ENCODE measurements at places on chromosomes 16 and 17.
A peak's percentile ranks its signal among the peaks of the same experiment; 100 is the strongest.

- no peak for DNase-seq
Measured at GRCh38 chr16:5305023-5305422, 207.4 kb upstream of the EEF2KMT start.

- DNase-seq: peak; percentile 61
Measured at GRCh38 chr16:53913099-53913870, 209.3 kb downstream of the FTO start.

DNA sequence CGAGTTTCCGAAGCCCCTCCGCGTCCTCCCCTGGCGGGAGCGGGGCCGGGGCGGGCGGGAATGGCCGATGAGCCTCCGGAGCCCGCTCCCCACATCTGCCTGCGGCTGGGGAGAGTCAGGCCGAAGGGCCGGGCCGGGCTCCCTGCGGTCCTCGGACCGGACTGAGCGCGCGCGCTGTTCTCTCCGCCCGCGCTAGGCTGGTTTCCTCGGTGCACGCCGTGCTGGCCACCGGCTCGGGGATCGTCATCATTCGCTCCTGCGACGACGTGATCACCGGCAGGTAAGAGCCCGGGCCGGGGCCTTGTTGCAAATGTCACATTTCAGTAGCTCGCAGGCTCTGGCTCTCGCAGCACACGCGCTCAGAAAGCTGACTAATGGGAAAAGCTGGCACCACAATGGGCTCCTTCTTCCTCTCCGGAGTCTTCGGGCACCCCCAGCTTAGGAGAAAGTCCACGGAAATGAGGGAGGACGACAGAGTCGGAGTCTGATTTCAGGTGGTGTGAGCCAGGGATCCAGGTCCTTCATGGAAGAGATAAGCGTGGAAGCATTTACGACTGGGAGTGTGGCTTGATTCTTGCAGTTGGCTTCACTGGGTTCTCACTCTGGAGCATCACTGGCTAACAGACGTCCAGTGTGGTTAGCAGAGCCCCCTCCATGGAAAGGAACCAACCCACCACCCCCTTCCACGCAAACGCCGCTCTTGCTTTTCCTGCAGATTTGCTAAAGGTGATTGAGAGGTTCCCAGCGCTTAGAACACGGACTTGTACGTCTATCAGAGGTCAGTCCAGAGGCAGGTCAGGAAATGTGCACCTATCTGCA lies 715 bp downstream of the TLCD3A start:
- no peak for DNase-seq

- DNase-seq: no peak
Measured at GRCh38 chr17:75591722-75592302, 4.2 kb downstream of the MYO15B start.

- no peak for DNase-seq
Measured at GRCh38 chr16:47467501-47467900, 6.4 kb downstream of the PHKB start.

- DNase-seq: no peak
Measured at GRCh38 chr16:52993179-52993578, 59.5 kb downstream of the CHD9NB start.

DNA sequence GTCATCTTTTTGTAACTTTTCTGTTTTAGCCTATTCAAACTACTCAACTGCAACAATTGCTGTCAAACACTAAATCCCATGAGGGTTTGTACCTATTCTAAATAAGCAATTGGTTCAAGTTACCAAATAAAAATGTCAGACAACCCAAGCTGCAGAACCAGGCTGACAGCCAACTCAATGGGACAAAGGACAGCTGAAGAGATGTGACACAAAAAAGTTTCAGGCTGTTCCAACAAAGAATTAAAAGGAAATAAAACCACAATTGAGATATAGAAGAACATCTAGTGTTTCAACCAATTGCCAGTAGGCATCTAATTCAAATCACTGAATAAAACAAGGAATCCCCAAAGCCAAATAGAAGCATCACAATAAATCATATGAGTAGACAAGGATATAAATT lies 49.3 kb downstream of the GRB7 start:
- DNase-seq: peak; percentile 24

- peak; percentile 96 for DNase-seq
Measured at GRCh38 chr17:57135789-57136291, 50.8 kb downstream of the AKAP1 start.

DNA sequence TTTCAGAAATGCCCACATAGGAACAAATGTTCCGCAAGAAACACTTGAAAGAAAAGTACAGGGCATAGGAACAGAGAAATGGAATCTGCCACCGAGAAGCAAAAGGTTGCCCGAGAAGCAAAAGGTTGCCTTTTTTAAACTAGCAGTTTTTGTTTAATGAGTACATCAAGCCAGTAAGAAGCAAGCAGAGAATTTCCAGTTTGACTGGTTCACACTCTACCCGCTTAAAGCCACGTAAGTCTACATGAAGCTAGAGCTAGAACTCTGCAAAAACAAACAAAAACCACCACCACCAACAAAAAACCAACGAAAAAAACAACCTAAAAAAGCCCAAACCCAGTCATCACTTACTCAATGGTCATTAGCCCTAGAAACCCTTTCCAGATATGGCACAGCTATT lies 144.3 kb downstream of the MAP2K6 start:
- no peak for DNase-seq

GRCh38 chr16:53822936-53823529 lies 119.1 kb downstream of the FTO start:
- no peak for DNase-seq

GRCh38 chr17:32487473-32488176 lies 832 bp downstream of the CDK5R1 start:
- DNase-seq: no peak

GRCh38 chr17:17525956-17526355 lies 29.8 kb upstream of the RASD1 start:
- DNase-seq: no peak

DNA sequence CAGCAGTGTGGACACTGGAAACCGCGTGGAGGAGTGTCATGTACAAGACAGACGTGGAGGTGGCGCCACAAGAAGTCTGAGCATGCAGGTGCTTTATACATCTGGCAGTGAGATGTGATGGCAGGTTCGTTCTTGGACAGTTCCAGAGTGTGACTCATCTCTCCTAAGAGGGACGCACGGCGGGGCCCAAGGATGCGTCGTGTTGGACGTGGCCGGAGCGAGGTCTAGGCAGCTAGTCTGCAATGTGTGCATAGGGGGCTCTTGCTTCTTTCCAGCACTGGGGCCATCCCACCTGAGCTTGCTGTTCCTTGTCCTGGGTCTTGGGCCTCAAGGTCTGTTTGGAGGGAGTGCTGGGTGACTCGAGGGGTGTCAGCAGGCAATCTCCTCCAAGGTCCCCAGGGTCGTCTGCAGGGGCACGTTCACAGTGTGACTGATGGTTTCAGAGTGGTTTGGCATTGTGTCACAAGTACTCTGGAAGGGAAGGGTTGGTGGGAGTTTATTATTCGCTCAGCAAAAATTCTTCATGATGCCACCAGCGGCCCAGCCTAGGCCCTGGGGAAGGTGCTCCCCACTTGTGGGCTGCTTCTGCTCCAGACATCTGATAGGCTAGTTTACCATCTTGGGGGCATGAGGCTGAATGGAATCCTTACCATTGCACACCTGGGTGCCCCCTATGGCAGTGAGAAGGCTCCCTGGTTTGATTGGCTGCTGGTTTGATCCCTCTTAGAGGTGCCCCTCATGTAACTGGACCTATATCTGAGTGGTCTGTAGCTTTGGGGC lies 22.1 kb downstream of the SPACA3 start:
- no peak for DNase-seq

- no peak for DNase-seq
Measured at GRCh38 chr17:77534137-77534536, 393.4 kb downstream of the SEC14L1 start.

- no peak for DNase-seq
Measured at GRCh38 chr16:67260426-67261063, 11.8 kb downstream of the SLC9A5 start.

GRCh38 chr16:17312094-17312710 lies 158.6 kb downstream of the XYLT1 start:
- no peak for DNase-seq

DNA sequence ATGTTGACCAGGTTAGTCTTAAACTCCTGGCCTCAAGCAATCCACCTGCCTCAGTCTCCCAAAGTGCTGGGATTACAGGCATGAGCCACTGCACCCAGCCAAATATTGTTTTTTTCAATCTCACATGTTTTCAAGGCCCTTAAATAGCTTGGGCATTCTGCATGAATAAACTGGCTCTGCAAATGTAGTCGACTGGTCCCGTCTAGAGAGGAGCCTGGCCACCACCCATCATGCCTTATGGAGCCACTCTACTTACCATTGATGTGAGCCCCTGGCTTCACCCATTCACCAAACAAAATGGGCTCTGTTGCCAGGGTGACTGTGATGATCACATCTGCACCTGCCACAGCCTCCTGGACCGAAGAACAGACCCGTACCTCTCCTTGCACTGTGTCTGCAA lies 10.8 kb downstream of the CRYM start:
- DNase-seq: no peak

- DNase-seq: no peak
Measured at GRCh38 chr16:19933740-19934139, 49.1 kb upstream of the GPRC5B start.

DNA sequence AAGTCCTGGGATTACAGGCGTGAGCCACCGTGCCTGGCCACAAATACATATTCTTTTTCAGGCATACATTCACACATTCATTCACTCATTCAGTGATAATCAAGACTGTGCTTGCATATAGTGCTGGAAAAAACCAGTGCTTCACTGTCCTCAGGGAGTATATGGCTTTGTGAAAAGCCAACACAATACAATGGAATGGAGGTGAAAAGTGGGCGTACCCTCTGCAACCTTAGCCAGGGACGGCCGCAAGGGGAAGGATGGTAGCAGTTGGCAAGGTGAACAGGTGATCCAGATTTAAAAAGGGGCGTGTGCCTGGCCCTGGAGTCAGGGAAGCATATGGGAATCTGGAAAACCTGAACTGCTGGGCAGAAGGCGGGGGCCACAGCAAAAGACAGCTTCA lies 18.1 kb upstream of the GAN start:
- DNase-seq: no peak

DNA sequence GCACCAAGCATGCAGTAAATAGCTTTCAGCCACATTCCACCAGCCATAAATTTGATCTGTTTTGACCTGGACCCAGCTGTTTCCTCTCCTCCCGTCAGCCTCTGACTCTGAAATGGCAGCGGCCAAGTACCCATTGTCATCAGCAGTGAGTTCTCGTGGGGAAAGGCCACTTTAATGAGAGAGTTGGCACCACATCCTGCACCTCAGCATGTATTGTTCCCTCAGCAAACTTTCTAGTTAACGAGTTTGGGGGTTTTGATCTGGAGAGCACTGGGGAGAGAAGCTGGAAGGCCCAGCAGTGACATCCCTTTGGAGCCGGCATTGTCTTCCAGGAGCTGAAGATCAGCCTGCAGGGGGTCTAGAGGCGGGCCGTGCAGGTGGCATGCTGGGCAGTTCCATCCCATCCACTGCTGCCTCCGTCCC lies 84.9 kb downstream of the RPA1 start:
- no peak for DNase-seq

DNA sequence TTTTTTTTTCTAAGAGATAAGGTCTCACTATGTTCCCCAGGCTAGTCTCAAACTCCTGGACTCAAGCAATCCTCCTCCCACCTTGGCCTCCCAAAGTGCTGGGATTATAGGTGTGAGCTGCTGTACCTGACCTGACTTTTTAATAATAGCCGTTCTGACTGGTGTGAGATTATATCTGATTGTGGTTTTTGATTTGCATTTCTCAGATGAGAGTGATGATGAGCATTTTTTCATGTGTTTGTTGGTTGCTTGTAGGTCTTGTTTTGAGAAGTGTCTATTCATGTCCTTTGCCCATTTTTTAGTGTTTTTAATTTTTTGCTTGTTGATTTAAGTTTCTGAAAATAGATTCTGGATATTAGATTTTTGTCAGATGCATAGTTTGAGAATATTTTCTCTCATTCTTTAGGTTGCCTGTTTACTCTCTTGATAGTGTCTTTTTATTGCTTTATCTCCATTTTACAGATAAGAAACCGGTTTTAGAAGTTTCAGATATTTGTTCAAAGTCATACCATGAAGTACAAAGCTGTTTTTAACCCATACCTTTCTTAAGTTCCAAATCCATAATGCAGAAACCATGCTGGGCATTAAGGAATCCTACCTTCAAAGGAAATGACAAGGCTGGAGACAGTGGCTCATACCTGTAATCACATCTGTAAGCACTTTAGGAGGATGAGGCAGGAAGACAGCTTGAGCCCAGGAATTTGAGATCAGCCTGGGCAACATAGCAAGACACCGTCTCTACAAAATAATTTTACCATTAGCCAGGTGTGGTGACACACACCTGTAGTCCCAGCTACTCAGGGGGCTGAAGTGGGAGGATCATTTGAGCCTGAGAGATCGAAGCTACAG lies 168.4 kb upstream of the TBX2 start:
- DNase-seq: no peak

DNA sequence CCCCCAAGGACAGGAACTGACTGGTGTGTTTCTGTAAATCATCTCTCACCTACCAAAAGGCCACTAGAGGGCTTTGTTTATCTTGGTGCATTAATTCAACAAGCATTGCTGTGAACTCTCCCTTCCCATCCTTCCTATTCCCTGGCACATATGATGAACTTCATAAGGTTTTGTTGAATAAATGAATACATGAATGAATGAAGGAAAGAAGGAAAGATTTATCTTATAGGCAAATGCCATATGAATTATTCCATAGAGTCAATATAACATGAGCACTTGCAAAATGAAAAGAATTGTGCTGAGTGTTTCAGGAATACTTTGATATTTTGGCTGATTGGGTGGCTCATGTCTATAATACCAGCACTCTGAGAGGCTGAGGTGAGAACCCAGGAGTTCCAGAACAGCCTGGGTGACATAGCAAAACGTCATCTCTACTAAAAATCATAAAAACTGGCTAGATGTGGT lies 4.3 kb downstream of the SPDYE4 start:
- DNase-seq: peak; percentile 57

GRCh38 chr17:74001145-74001544 lies 202.3 kb upstream of the RPL38 start:
- no peak for DNase-seq

DNA sequence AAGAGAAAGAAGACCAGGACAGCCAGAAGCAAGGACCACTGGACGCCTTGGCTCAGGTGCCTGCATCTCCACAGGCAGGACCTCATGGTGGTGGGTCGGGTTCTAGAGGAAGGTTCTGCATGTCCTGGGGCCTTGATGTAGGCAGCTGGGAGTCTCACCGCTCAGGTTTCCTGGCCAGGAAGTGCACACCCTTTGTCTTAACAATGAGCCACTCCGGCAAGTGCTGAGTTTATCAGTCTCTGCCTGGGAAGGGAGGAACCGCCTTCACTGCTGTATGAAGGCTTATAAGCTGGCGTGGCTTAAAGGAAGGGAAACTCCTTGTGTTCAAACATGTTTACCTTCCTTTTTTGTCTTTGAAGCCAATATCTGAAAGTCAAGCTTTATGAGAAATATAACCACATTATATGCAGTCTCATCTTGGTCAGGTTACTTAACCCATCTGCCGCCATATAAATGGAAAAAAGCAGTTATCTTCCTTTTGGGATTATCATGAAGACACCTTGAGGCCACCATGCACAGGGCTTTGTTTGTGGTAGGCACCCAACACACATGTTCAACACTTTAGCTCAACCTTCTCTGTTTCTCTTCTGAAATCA lies at the start of gene ST6GALNAC1:
Gene ST6GALNAC1 (minus strand): TSS at position 205 of the 596 bp plus-strand sequence. CDS start 119 bp downstream, at position 86.
- DNase-seq: no peak
